ENCODE measurements at places on chromosomes 5 and 9. TPM values are rescaled to one million over a fixed set of nuclear protein-coding genes. Genes with fewer than 3 reads are reported as not detected.

Gene FAM81B
- not detected for total RNA-seq

Gene PCDHB12
- 0.95 TPM for total RNA-seq

Gene TBC1D2
- total RNA-seq, result 28.1 TPM

Gene INSL4
- not detected for total RNA-seq

Gene PCBD2
- 39.6 TPM for total RNA-seq

Gene BNC2
- total RNA-seq, result 7.5 TPM

Gene GOLGA2
- 45.7 TPM for total RNA-seq

Gene SYK
- 81.7 TPM for total RNA-seq

Gene IFNA5
- total RNA-seq, result not detected

Gene PSAT1
- 2.4 TPM for total RNA-seq

Gene ZNF454
- not detected for total RNA-seq

DNA sequence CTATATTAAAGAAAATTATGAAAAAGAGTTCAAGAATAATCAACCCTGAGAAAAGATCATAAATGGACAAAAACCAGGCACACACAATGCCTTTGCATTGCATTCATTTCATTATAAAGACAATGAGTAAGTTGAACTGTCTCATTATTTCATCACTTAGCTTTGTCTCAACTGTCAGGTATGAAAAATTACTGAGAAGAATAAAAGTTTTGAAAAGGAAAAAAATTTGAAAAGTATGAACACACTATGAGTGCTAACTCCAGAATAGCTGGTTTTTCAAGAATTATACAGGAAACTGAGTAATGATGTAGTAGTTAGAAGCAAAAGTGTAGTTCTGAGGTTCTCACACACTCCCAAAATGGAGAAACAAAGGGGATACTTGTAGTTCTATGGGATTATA, 16.3 kb upstream of the ANXA1 start:
- no peak overlapping the region for H3K4me3 ChIP-seq
- H3K27ac ChIP-seq, result no peak overlapping the region
- no peaks in the 10 kb centered on the region for H3K36me3 ChIP-seq
- no peaks in the 10 kb centered on the region for H3K27me3 ChIP-seq

DNA sequence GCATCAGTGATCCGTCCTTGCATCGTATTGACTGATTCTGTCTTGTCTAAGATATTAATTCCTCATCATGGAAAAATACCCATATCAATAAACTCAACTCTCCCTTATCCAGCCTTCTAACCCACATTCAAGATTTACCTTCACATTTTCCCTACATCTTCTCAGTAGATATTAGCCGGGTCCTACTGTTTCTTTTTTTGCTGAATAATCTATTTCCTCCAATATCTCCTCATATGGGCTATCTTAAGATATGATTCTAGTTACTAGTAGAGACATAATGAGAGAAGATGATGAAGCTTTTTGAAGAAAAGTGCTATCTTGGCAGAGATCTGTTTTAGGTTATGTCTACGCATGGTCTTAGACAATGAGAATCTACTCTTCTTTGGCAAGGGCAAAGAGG, 785.8 kb downstream of the BRINP1 start:
- H3K27ac ChIP-seq, result no peak overlapping the region
- no peak for DNase-seq
- H3K4me3 ChIP-seq, result no peak overlapping the region
- H3K4me1 ChIP-seq, result no peaks in the 10 kb centered on the region
- H3K27me3 ChIP-seq, result no peaks in the 10 kb centered on the region
- no peaks in the 10 kb centered on the region for H3K36me3 ChIP-seq

- no peaks in the 10 kb centered on the region for H3K27me3 ChIP-seq
- DNase-seq, result no peak
- H3K4me1 ChIP-seq, result no peaks in the 10 kb centered on the region
- H3K36me3 ChIP-seq, result no peaks in the 10 kb centered on the region
- H3K4me3 ChIP-seq, result no peak overlapping the region
- no peak overlapping the region for H3K27ac ChIP-seq
Measured at GRCh38 chr5:111563031-111563822, 50.9 kb upstream of the STARD4 start.

- DNase-seq, result no peak
- no peaks in the 10 kb centered on the region for H3K36me3 ChIP-seq
- H3K4me1 ChIP-seq, result no peaks in the 10 kb centered on the region
- H3K4me3 ChIP-seq, result no peak overlapping the region
- H3K27me3 ChIP-seq, result no peaks in the 10 kb centered on the region
Measured at GRCh38 chr9:117411547-117411946, 3.3 kb downstream of the ASTN2 start.

DNA sequence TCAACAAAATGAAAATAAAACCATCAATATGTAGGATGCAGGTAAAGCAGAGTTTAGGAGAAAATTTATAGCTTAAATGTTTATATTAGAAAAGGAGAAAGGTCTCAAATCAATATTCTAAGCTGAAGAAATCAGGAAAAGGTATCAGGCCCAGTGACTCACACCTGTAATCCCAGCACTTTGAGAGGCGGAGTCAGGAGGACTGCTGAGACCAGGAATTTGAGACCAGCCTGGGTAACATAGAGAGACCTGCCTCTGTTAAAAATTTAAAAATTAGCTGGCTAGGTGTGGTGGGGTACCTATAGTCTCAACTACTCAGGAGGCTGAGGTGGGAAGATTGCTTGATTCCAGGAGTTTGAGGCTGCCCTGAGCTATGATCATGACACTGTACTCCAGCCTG, 32.2 kb downstream of the CCDC69 start:
- no peaks in the 10 kb centered on the region for H3K36me3 ChIP-seq
- H3K27me3 ChIP-seq, result no peaks in the 10 kb centered on the region
- no peak overlapping the region for H3K27ac ChIP-seq
- no peaks in the 10 kb centered on the region for H3K4me1 ChIP-seq
- DNase-seq, result peak; percentile 13

GRCh38 chr5:143653256-143653655, 158.7 kb upstream of the HMHB1 start:
- H3K4me3 ChIP-seq, result no peak overlapping the region
- H3K4me1 ChIP-seq, result no peaks in the 10 kb centered on the region
- H3K27me3 ChIP-seq, result no peaks in the 10 kb centered on the region
- no peak for DNase-seq
- H3K36me3 ChIP-seq, result no peaks in the 10 kb centered on the region

DNA sequence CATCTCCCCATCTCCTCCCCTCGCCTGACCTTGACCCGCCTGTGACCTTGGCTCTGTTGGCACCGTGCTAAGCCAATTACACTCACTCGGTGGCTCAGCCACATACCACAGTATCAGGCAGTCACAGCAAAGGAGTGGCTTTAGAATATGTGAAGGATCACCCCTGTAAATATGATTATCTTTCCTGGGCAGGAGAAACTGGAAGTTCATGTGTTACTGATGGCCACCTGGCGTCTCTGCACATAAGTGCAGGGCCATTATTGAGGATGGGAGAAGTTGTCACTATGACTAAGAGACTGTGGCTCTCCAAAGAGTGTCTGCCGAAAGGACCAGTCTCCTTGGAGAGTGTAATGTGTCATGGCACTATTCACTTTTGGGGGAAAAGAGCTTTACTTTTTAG, 116.9 kb upstream of the S1PR3 start:
- no peak overlapping the region for H3K4me3 ChIP-seq
- H3K27ac ChIP-seq, result no peak overlapping the region
- H3K36me3 ChIP-seq, result no peaks in the 10 kb centered on the region
- DNase-seq, result no peak

GRCh38 chr9:112411626-112412027, 31.7 kb downstream of the HSDL2 start:
- no peaks in the 10 kb centered on the region for H3K4me1 ChIP-seq
- no peak overlapping the region for H3K27ac ChIP-seq
- no peaks in the 10 kb centered on the region for H3K27me3 ChIP-seq
- no peak for DNase-seq

- H3K36me3 ChIP-seq, result no peaks in the 10 kb centered on the region
- no peak for DNase-seq
- no peak overlapping the region for H3K4me3 ChIP-seq
- H3K4me1 ChIP-seq, result no peaks in the 10 kb centered on the region
- H3K27me3 ChIP-seq, result no peaks in the 10 kb centered on the region
- H3K27ac ChIP-seq, result no peak overlapping the region
Measured at GRCh38 chr5:57887851-57888621, 405.4 kb upstream of the ACTBL2 start.

- no peak for DNase-seq
- no peaks in the 10 kb centered on the region for H3K27me3 ChIP-seq
- H3K4me3 ChIP-seq, result no peak overlapping the region
- H3K27ac ChIP-seq, result no peak overlapping the region
Measured at GRCh38 chr5:35884773-35885172, 28.1 kb downstream of the IL7R start.

DNA sequence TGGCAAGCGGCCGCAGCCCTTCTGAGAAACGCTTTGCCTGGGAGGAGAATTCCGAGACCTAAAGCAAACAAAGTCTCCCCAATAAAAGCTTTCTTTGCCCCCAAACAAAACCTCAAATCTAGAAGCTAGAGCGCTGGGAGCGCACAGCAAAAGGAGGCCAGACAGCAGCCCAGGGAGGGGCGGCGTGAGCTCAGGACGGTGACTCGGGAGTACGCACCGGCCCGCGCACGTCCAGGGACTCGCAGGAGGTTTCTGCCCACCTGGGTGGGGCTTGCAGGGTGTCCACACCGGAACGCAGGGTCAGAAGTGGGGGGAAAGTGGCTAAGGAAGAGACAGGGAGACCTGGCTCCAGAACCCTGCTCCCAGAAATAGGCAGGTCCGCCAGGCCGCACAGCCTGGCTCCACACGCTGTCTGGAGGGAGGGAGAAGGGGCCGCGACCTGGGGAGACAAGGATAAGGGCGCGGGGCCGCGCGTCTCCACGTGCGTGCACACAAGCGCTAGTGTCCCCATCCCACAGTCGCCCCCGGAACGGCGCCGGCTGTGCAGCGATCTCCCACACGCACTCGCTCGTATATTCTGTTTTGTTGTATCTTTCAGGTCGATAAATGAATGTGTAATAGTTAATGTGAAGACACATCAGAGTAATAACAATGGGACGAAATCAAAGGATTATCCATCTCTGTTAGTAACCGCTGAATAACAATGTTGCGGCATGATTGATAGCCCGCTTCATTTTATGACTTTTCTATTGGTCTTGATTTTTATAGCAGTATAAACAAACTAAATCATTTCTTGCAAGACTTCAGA, 2.3 kb upstream of the OTP start:
- DNase-seq, result no peak
- no peak overlapping the region for H3K4me3 ChIP-seq
- no peaks in the 10 kb centered on the region for H3K36me3 ChIP-seq
- H3K4me1 ChIP-seq, result peaks cover 39% of the 10 kb centered on the region

GRCh38 chr5:118988866-118989180, 476 bp upstream of the DTWD2 start:
- DNase-seq, result no peak
- peak overlapping the region; percentile 82 for H3K27ac ChIP-seq
- H3K4me3 ChIP-seq, result peak overlapping the region; percentile 82
- H3K36me3 ChIP-seq, result no peaks in the 10 kb centered on the region

DNA sequence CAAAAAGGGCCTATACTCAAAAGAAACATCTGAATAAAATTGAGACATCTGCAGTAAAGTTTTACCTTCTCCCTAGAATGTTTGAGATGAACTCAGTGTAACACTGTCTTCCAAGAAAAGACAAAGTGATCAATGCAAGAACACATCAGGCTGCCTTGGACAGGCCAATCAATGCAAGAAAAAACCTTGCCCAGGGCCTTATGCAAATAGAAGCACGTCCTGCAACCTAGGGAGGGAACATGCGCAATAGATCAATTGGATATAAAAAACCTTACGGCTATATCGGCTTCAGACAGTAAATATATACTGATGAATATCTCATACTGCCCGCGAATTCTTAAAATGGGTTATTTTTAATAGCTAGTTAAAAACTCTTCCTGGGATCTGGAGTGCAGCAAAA, 66.4 kb upstream of the POU5F2 start:
- DNase-seq, result no peak
- H3K4me3 ChIP-seq, result no peak overlapping the region
- no peaks in the 10 kb centered on the region for H3K36me3 ChIP-seq
- no peaks in the 10 kb centered on the region for H3K4me1 ChIP-seq

DNA sequence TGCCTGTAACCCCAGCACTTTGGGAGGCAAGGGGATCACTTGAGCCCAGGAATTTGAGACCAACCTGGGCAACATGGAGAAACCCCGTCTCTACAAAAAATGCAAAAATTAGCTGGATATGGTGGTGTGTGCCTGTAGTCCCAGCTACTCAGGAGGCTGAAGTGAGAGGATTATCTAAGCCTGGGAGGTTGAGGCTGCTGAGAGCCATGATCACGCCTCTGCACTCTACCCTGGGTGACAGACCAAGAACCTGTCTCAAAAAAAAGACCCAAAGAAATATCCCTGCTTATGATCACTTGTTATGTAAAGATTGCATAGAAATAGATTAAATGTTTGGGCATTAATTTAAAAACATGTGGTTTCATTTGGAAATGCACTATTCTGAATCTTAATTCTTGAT, 125.1 kb downstream of the UGCG start:
- no peaks in the 10 kb centered on the region for H3K27me3 ChIP-seq
- no peak overlapping the region for H3K4me3 ChIP-seq
- DNase-seq, result no peak
- H3K36me3 ChIP-seq, result no peaks in the 10 kb centered on the region
- H3K4me1 ChIP-seq, result peaks cover 4% of the 10 kb centered on the region

GRCh38 chr5:72499730-72500129, 7.5 kb downstream of the ZNF366 start:
- no peak overlapping the region for H3K4me3 ChIP-seq
- H3K4me1 ChIP-seq, result no peaks in the 10 kb centered on the region
- no peaks in the 10 kb centered on the region for H3K27me3 ChIP-seq
- peak overlapping the region; percentile 27 for H3K27ac ChIP-seq
- H3K36me3 ChIP-seq, result no peaks in the 10 kb centered on the region
- no peak for DNase-seq

DNA sequence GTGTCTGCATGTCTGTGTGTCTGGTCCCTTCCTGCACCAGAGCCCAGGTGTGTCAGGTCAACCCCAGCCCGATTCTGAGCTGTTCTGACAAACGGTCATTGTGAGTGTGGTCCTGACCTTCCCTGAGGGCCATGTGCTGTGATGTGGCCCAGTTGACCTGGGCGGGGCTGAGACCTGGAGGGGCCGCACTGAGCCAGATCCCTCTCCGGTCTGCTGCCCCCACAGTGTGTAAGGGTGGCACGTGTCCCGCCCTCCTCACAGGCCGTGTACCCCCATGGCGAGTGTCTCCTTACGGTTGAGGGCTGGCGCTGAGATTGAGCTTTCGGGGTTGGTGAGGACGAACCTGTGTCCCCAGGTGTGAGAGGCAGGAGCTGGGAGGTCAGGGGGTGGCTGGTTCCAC, 136.5 kb downstream of the MRPL36 start:
- peaks cover 8% of the 10 kb centered on the region for H3K4me1 ChIP-seq
- H3K4me3 ChIP-seq, result no peak overlapping the region
- no peak overlapping the region for H3K27ac ChIP-seq
- no peaks in the 10 kb centered on the region for H3K27me3 ChIP-seq
- DNase-seq, result peak; percentile 37
- no peaks in the 10 kb centered on the region for H3K36me3 ChIP-seq

DNA sequence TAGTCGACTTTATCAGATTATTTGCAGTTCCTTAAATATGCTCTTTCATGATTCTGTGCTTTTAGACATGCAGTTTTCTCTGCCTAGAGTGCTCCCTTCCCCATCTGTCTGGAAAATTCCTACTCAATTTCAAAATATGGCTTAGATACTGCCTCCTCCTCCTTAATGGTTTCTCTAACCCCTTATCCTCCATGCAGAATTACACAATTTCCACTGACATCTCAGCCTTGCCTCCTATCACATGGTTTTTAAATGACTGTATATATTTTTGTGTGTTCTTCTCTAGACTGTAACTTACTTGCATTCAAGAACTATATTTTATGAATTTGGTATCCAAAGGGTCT, 85.2 kb downstream of the SLC44A1 start:
- H3K36me3 ChIP-seq, result no peaks in the 10 kb centered on the region
- no peak for DNase-seq
- H3K27ac ChIP-seq, result no peak overlapping the region
- H3K4me3 ChIP-seq, result no peak overlapping the region
- H3K27me3 ChIP-seq, result no peaks in the 10 kb centered on the region
